ENCODE measurements at places on chromosomes 1 and 21.

GRCh38 chr1:165793951-165794350 is 25.3 kb upstream of the TMCO1 start:
- no peak for DNase-seq

DNA sequence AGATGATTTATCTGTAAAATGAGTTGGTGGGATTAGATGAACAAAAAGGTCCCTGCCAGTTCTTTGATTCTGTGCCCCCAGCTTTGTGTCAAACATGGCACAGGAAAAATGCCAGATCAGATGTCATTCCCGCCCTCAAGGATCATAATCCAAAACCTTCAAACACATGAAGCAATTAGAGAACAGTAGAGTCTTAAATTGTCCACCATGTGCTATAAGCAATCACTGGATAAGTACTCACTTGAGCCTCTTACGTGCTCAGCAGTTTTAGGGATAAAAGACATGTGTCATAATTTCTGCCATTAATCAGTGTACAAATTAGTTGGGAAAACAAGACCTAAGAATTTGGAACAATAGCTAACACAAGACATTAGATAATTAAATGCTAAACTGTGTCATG is 15.4 kb upstream of the KIAA0040 start:
- no peak for DNase-seq

DNA sequence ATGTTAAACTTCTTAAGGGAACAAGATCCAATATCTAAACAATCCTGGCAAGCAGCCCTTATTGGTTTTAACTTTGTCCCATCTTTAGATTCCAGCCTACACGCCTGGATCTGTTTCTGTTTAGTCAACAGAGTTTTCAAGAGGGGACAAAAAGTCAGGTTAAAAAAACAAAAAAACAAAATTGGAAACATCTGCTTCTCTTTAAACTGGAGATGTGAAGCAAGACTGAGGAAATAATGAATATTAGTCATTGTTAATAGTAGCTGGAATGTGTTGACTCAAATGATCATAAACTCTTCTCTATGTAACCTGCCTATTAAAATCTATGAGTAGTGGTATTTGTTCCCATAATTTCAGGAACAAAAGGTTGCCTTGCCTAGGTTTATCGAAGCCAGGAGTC is 55.0 kb downstream of the NID1 start:
- no peak for DNase-seq

- no peak for DNase-seq
Measured at GRCh38 chr1:233540816-233541215, 73.1 kb upstream of the KCNK1 start.

DNA sequence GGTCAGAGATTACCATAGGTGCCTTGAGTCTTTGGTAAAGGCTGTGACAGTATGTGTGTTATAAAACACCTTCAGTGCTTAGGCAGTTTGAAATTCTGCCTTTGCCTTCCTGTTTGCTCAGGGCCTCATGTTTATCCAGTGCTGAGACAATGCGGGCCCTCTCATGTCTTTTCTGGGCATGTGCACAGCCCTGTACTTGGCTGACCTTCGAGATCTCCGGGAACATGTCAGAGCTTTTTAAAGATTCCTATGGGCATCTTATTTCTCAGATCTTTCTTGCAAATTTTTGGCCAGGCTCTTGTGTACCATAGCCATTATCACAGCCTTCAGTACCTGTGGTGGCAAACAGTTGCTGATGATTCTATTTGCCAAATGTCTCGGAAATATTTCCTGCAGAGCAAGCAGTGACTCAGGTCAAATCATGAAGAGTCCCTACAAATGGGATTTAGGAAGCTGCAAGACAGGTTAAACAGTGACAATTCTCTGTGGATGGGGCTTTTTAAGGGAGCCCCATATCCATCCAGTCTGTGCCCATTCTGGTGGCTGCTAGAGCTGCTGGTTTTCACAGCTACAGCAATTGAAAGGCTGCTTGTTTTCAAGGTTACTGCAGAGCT is 42.1 kb downstream of the HOOK1 start:
- DNase-seq, result no peak

GRCh38 chr1:8866173-8866791 is 12.2 kb downstream of the ENO1 start:
- no peak for DNase-seq

DNA sequence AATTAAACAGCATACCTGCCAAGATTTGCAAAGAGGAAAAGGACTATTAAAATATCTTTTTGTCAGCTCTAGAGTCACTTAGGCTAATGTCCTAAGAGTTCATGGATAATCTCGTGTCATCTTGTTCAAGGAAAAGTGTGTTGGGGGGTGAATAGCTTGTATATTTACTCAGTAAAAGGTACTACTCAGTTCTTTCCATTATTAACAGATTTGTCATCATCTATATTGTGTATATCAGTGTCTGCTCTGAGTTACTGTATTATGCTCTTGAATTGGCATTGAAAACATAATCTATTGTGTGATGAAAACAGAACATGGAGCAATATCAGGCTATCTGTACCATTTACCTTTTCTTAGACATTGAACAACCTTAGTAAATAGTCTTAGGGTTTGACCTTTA is 41.9 kb downstream of the SMG7 start:
- no peak for DNase-seq

DNA sequence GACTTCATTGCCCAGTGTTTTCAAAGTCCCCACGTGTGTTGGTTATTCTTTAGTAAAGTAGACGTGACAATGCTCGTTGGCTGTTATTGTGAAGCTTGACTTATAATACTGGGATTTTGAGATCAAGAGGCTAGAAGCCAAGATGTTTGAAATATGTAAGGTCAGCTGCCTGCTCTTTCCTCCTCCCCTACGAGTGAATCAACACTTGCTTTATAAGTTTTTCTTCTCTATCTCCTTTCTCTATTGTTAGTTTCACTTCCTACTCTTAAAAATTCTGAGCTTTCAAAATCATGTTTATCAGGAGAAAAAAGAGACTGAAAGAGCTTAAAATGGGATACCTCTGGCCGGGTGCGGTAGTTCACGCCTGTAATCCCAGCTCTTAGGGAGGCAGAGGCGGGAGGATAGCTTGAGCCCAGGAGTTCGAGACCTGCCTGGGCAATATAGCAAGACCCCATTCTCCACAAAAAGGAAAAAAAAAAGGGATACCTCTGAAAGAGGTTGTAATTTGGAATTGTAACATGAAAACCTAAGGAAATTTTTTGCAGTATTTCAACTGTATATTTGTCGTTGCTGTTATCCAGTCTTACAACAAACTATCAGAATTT is 72.0 kb downstream of the EPB41 start:
- no peak for DNase-seq

DNA sequence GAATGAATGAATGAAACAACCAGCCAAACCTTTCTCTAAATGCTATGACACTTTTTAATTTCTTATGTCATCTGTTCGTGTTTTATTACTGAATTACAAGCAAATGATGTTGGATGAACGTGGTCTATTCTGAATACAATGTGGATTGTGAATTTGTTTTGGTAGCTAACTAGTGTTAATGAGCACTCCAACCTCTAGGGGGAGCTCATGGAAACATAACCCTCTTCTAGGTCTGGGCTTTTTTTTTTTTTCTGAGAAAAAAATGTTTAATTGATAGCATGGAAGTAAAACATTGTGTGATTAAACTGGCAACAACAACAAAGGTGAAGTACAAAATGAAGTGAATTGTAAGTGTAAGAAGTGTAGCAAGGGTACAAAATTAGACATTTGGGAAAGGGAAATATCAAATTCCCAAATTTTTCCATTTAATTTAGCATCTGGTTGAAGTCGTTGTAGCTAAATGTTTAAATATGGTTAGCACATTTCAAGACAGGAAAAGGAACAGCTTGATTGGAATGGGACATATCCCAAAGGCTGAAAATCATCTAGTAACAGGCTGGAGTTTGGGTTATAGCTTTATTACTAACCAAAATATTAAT is 42.6 kb upstream of the PTGS2 start:
- no peak for DNase-seq

DNA sequence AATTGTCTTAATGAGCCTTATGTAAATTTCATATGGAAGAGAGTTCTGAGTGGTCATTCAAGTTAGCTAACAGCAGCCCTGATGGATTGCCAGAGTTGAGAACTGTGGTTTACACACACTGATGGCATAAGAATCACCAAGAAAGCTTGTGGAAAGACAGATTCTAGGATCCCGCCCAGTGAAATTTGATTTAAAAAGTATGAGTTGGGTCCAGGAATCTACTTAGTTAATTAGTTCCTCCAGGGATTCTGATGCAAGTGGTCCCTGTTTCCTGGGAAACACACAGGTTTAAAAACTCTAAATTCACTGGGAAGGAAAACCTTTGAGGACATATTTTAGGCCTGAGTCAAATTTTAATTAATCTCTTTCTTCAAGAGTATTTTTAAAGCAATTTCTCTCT is 144.3 kb downstream of the NTPCR start:
- no peak for DNase-seq

DNA sequence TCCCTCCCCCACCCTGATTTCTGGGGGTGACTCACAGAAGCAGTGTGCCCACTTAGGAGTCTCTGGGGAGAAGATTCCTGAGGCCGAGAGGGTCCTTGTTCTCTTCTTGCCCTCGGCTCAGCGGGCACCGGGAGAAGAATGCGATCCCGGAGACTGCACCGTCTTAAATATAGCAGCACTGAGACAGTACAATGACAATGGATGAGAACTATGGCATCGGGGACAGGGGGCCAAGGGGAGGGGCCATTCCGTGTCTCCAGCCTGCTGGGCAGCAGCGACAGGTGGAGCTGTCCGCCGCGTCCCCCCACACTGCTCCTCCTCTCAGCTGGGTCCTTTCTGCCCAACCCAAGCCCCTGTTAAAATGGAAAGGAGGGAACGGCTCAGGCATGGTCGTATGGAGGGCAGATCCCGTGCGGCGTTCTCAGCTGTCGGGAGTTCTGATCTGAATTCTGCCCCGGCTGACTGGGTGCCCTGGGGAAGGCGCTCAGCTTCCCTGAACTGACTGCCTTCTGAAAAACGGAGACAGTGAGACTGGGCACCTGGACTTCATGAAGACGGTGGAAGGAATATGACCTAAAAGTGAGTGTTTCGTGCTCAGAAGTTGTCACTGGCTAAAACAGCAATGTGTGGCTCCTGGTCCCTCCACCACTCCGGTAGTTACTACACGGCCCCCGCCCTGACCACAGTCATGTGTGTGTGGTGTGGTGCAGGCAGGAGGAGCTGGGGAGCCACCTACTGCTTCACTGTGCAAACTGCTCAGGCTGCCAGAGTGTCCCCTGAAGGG is at the start of gene MYOM3:
Gene MYOM3, minus strand, starts transcription at position 140 of the 784 bp plus-strand sequence. CDS start 3,499 bp downstream, outside the sequence.
- no peak for DNase-seq

- DNase-seq, result peak; percentile 27
Measured at GRCh38 chr1:160744852-160745520, 5.9 kb downstream of the SLAMF7 start.

DNA sequence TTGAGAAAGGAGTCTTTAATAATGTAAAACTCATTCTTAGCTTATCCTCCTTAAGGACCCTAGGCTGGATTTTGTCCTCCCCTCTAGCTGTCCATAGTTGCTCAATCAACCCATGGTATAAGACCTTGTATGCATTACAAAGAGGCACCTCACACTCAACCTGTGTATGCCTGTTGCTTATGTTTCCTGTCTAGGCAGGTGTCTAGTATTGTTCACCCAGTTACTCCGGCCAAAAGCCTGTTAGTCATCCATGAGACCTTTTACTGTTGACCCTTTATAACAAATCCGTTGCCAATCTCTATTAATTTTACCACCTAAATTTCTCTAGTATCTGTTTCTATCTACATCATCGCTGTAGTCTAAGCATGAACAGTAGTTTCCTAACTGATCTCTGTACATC is 3.7 kb downstream of the LYPLAL1 start:
- no peak for DNase-seq

- no peak for DNase-seq
Measured at GRCh38 chr1:245090491-245091090, 64.2 kb upstream of the KIF26B start.

- no peak for DNase-seq
Measured at GRCh38 chr1:55117941-55118340, 78.6 kb downstream of the PCSK9 start.

- DNase-seq, result no peak
Measured at GRCh38 chr1:54326543-54327385, 79.4 kb downstream of the SSBP3 start.

DNA sequence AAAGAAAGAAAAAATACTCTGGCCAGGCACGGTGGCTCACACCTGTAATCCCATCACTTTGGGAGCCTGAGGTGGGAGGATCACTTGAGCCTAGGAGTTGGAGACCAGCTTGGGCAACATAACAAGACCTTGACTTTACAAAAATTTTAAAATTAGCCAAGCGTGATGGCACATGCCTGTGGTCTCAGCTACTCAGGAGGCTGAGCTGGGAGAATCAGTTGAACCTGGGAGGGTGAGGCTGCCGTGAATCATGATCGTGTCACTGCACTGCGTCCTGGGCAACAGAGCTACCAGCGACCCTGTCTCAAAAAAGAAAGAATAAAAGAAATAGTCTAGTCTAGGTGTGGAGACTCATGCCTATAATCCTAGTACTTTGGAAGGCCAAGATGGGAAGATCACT is 22.3 kb downstream of the RRP1B start:
- no peak for DNase-seq

- DNase-seq, result no peak
Measured at GRCh38 chr21:41802684-41803083, 35.8 kb upstream of the RIPK4 start.

GRCh38 chr1:18956193-18957135 is at the start of gene IFFO2:
IFFO2 (minus strand) TSS chr1:18956676; CDS start chr1:18956332, 344 bp downstream.
- DNase-seq, result peak; percentile 96

GRCh38 chr1:6352138-6352563 is 41.4 kb downstream of the ACOT7 start:
- DNase-seq, result no peak

DNA sequence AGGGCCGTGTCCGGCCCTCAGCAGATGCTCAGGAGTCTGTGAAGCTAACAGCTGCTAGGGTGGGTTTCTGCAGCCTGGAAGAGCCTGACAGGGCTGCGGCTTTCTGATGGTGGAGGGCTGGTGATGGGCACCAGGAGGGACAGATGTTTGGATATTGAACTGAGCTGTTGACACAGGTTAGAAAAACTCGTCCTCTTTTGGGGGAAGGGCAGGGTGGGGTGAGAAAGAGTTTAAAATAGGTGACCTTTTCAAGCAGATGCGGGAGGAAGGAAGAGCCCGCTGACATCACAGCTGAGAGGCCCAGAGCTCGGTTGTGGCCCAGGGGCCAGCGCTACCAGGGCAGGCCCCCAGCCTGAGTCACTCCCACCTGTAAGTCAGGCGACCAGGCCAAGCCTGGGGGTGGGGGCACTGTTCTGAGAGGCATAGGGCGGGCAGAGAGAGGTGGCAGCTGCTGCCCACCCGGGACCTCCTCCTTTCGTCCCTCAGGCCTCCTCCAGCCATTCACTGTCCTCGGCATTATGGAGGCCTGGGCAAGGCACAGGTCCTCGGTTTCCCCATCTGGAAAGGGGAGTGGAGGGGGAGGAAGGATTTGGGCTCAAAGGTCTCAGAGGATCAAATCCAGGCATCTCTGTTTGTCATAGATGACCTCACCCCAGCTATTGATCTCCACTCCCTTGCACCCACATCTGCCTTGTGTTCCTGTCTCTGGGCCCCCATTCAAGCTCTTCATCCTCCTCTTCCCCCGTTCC is 32.3 kb upstream of the ID3 start:
- DNase-seq, result no peak

DNA sequence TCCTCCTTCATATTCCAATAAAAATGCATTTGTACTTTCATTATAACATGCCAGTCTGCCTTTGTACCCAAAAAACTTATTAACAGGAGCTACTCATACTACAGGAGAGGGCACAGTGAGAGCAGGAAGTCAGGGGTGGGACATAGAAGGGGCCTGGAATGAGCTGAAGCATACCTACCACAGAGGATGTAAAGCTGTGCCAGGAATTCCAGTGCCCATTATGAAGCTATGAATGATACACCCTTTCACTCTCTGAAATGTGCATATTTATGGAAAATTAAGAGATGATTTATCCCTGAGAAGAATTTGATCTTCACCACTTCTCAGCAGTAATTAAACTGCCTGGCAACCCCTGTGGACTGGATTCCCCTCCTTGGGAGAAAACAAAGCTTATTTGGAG is 65.8 kb downstream of the ATP5PO start:
- DNase-seq, result no peak

All from vagina (tissue), 2 donors.